ENCODE measurements at places on chromosomes 1 and 21. TPM values are rescaled to one million over a fixed set of nuclear protein-coding genes. Genes with fewer than 3 reads are reported as not detected.

MMP23B gene
- total RNA-seq = 0.61 TPM

TIAM1 gene
- total RNA-seq = 74.9 TPM

NR1I3 gene
- total RNA-seq = not detected

FABP3 gene
- total RNA-seq = not detected

CNR2 gene
- not detected for total RNA-seq

THEM5 gene
- not detected for total RNA-seq
